HCEC 1CT (cell line): ENCODE measurements at places on chromosomes 7 and 10.

GRCh38 chr10:35563261-35563891 is 41.8 kb upstream of the GJD4 start:
- DNase-seq, result peak; percentile 83

GRCh38 chr7:158804335-158804734 is 25.0 kb downstream of the ESYT2 start:
- no peak for DNase-seq

- no peak for DNase-seq
These were observed 26.5 kb downstream of the HDAC9 start for GRCh38 chr7:18521945-18522566.

DNA sequence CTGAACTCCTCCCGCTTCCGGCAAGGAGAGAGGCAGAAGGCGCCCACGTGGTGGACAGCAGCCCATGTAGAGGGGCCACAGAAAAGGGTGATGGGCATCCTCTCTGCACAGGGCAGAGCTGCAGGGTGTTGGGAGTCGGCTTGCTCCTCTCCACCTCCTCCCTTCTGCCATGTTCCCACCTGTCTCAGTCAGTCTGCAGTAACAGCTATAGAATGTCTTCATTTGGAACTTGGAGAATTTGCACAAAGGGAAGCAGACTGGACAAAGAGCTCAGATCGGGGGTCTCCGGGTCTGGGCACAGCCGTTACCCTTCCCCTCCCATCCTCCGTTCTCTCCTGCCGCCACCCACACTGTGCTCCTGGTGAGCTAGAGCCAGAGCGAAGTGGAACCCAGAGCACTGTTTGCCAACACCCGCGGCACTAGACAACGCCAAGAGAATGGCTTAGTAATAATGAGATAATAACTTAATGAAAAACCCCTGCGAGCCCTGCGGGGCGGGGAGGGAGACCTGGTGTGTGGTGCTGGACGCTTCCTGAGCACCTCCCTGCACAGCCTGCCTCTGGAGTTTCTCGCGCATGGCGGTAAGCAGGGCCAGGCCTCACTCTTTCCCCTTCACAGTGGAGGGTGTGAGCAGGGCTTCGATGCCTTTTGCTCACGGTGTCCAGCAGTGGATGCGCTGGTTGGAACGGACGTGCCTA is 254.7 kb downstream of the PAXIP1 start:
- DNase-seq, result no peak

GRCh38 chr7:79512261-79512660 is 58.8 kb upstream of the MAGI2 start:
- no peak for DNase-seq

DNA sequence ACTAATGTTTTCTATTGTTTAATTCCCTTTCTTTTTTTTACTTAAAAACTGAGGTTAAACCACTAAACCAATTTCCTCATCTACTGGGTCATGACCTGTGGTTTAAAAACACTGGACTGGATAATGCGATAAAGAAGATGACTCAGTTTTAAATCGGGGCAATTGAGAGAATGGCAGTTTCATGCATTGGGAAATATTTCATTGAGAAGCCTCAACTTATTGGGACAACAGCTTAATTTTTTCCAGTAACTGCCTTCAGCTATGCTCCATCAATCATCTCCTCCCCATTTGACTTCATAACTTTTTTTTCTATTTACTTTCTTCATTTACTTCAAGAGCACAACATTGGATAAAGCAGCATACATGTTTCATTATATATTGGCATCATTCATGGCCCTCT is 61.8 kb upstream of the MET start:
- DNase-seq, result peak; percentile 83

GRCh38 chr7:86814661-86815379 is 171.1 kb downstream of the GRM3 start:
- no peak for DNase-seq

- DNase-seq, result no peak
These were observed 1.0 kb downstream of the AOAH start for GRCh38 chr7:36723291-36723690.

GRCh38 chr10:92907280-92907679 is 59.0 kb downstream of the EXOC6 start:
- no peak for DNase-seq

GRCh38 chr10:120428754-120429153 is 28.3 kb upstream of the PLPP4 start:
- DNase-seq, result no peak

GRCh38 chr7:118079369-118079768 is 104.6 kb upstream of the LSM8 start:
- peak; percentile 19 for DNase-seq

- DNase-seq, result no peak
These were observed 161.6 kb downstream of the LRMDA start for GRCh38 chr10:75592791-75593643.

DNA sequence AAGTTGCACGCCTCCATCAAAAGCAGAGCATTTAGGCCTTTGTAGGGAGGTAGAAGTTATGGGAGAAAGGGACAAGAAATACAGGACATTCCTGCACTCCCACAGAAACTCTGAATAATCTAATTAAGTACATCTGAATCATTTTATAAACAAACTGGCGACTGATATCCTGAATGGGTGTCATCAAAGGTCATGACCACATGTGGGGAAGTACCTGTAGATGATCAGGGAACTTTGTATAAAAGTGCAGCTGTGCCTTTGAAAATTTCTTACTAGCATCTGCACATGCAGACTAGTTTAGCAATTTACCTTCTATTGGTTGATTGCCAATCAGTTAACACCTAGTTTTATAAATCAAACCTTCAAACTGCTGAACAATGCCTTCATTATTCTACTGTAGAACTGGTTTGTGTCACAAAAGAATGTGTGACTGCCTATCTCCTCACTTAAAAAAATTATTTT is 17.1 kb downstream of the STEAP4 start:
- DNase-seq, result no peak

DNA sequence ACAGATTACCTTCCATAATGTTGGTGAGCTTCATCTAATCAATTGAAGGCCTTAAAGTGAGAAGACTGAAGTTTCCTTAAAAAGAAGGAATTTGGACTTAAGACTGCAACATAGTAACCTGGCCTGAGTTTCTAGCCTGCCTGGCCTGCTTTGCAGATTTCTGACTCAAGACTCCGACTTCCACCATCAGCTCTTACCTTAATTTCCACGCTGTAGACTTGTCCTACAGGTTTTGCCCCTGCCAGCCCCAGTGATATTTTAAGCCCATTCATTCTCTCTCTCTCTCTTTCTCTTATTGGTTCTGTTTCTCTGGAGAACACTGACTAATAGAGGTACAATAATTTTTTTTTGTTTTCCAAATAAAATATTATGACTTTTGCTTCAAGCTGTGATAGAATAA is 862.3 kb upstream of the GHITM start:
- no peak for DNase-seq

GRCh38 chr7:50610521-50611277 is 45.5 kb upstream of the DDC start:
- peak; percentile 66 for DNase-seq

DNA sequence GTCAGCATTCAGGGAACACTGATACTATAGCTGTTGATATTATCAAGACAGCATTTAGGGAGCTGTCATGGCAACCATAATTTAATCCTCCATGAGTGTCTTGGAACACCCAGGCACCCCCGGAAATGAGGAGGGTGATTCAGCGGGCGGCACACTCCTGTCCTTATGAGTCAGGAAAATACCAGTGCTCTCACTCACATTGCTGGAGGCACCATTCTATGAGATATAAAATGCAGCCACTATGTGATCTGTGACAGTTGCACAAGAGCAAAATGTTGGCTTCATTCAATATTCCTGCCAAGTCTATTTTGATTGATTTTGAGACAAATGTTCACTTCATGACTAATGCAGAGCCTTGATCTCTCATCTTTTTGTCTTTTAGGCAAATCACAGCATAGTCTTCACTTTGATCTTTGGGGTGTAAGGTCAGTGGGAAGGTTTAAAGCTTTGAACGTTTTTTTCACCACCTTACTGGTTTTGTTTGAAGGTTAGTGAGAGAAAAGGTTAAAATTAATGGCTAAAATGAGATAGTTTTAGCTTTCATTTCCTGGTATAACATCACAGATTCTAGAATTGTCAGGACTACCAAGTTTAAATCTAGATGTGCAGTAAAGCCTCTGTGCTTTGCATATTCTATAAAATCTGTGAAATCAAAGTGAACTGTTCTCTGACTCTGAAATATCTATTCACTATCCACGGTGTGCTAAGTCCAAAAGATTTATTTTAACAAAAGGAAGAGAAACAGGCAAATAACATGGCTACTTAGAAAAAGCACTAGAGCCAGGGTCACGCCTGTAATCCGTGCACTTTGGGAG is 12.4 kb upstream of the ARHGAP12 start:
- peak; percentile 97 for DNase-seq

GRCh38 chr10:49168171-49168540 is 20.0 kb downstream of the TMEM273 start:
- DNase-seq, result no peak

DNA sequence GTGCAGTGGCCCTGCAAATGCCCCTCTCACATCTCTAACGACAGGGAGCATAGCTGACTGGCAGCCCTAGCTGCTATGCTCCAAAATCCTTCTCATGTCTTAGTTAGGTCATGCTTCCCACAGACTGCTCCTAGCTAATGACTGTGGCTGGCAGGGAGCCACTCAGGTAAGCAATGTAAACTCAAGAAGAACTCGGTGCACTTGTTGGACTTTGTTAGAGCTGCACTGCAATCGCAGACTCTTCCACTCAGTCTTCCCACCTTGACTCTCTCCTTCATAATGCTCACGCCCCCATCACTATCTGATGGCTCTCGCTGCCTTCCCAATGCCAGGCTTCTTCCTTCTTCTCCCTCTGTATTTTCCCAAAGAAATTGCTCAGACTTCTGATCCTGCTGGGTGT is 24.0 kb downstream of the OR9A2 start:
- DNase-seq, result no peak

DNA sequence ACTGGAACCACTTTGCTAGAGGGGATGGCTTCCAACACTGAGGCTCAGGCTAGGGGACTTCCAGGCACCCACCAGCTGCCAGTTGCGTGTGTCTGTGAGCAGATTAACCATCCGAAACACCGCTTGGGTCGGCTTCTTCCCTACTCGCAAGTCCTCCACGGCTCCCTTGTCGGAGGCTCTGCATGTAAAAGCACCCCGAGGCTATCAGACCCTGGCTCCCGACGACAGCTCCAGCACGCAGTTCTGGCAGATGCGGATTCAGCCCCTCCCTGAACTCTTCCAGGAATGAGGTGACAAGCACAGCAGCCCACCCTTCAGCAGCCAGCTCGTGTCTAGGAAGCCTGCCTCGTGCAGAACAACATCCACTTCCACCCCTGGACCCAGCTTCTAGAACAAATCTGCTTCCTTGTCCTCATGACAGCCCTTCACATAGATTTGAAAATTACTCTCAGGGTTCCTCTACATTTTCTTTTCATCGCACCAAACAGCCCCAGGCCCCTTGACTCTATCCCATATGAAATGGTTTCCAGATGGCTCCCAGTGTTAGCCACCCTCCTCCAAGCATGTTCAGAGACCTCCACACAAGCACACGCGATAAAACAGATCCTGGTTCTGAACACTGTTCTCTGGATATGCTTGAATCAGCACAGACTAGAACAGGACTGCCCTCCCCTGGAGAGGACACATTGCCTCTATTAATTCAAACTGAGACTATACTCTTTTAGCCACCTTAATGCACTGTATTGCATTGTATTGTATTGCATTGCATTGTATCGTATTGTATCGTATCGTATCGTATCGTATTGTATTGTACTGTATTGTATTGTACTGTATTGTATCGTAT is 44.6 kb downstream of the SLIT1 start:
- no peak for DNase-seq

GRCh38 chr10:44427037-44427436 is 42.1 kb upstream of the CXCL12 start:
- no peak for DNase-seq

GRCh38 chr7:29853072-29853471 is 46.8 kb downstream of the WIPF3 start:
- no peak for DNase-seq

GRCh38 chr10:126661841-126662515 is 8.5 kb downstream of the C10orf90 start:
- no peak for DNase-seq

DNA sequence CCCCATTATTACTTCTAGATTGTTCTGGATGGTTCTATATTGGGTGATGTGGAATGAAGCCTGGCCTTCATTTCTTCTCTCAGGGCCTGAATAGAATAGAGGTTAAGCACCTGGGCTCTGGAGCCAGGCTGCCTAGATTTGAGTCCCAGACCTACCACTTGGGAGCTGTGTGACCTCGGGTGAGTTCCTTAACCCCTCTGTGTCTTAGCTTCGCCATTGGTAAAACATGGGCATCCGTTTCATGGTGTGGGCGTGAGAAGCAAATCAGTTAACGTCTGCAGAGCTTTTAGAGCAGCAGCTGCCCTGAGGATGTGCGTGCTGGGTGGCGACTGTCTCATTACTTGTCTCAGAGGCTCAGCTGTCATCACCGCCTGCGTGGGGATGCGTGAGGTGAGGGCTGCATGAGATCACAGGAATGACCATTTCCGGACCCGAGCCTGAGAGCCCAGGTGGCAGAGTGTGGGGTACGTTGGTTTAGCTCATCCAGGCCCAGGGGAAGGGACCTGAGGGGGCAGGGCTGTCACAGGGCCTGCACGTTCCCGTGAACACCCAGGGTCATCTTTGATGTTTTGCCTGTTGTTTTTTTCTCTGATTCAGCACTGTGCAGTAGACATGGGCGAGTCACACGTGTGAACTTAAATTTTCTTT is 9.7 kb downstream of the AGAP3 start:
- DNase-seq, result no peak

GRCh38 chr7:94874036-94874785 is 33.2 kb upstream of the PPP1R9A start:
- DNase-seq, result no peak

GRCh38 chr10:64733980-64734379 is 1212.8 kb downstream of the REEP3 start:
- no peak for DNase-seq

GRCh38 chr7:149773446-149774236 is at the start of gene ZNF467:
Gene ZNF467 (minus strand): TSS chr7:149773588. CDS start chr7:149771032, 2,556 bp downstream.
- no peak for DNase-seq

GRCh38 chr10:86693275-86693674 is 25.0 kb downstream of the LDB3 start:
- no peak for DNase-seq

DNA sequence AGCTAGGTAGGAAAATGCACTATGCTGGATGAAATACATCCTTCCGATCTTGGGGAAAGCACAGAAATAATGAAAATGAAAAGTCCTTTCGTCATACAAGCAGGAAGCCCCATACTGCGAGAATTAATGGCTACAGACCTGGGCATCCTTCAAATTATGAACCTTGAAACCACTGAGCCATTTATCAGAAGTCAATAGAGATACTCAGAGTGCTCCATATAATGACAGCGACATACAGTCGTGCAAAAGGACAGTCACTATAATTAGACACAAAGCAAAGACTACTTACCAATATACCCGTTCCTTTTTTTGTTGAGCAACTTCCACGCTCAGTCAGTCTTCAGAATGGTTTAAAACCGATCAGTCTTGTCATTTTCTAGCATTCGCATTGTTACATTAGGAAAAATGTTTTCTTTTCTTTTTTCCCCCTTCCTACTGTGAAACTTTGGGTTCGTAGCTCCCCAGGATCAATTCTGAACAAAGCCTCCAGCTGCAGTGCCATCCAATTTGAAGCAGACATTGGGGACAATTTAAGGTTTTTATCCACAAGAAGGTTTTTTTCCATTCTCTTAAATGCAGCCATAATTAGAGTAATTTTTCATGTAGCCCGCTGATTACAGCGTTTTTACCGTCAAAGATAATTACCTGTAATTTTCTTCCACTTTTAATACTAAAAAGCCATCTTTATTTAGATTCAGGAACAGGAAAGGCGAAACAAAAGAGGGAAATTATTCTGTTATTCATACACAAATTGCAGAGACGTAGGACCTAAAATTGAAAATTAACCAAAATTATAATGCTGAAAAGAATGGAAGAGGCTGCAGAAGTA is 6.4 kb downstream of the DLX6 start:
- DNase-seq, result no peak

- DNase-seq, result peak; percentile 46
These were observed 4.3 kb upstream of the YKT6 start for GRCh38 chr7:44196450-44196872.
